ENCODE measurements at places on chromosomes 6 and 20.

GRCh38 chr6:131042664-131043063 is 20.4 kb downstream of the EPB41L2 start:
- no peak for DNase-seq

GRCh38 chr20:54502179-54502578 is 26.8 kb downstream of the DOK5 start:
- no peak for DNase-seq

- peak; percentile 5 for DNase-seq
These were observed 11.5 kb upstream of the PDYN start for GRCh38 chr20:2005359-2005758.

DNA sequence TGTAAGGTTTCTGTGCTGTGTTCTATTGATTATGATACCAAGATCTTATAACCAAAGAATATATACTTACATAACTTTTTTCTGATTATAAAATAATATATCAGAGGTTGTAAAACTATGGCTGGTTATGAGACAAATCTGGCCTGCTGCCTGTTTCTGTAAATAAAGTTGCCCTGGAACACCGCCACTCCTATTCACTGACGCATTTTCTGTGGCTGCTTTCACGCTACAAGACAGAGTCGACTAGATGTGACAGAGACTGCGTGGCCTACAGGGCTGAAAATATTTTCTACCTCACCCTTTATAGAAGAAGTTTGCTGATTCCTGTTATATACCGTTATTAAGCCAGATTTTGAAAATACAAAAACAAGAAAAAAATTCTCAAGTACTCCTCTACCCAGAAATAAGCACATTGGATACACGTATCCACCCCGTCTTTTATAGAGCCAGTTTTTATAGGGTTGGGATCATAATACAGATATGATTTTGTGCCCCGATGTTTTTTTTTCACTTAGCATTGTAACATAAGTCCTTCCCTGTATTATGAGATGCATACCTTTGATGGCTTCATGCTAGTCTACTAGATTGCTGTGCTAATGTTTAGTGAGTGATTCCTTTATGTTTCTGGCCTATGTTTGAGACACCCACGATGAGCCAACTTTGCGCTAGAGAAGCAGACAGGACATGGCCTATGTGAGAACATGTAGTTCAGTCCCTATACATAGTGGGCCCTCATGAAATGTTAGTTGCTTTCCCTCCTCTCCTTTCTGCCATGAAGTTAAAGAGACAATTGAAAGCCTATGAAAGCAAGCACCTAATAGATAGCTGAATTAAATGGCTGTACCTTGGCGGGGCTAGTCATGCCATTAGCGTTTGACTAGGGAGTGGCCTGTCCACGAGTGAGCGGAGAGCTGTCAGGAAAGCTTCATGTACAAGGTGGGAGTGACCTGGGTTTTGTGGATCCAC is 98.1 kb upstream of the KCNK16 start:
- DNase-seq, result no peak

DNA sequence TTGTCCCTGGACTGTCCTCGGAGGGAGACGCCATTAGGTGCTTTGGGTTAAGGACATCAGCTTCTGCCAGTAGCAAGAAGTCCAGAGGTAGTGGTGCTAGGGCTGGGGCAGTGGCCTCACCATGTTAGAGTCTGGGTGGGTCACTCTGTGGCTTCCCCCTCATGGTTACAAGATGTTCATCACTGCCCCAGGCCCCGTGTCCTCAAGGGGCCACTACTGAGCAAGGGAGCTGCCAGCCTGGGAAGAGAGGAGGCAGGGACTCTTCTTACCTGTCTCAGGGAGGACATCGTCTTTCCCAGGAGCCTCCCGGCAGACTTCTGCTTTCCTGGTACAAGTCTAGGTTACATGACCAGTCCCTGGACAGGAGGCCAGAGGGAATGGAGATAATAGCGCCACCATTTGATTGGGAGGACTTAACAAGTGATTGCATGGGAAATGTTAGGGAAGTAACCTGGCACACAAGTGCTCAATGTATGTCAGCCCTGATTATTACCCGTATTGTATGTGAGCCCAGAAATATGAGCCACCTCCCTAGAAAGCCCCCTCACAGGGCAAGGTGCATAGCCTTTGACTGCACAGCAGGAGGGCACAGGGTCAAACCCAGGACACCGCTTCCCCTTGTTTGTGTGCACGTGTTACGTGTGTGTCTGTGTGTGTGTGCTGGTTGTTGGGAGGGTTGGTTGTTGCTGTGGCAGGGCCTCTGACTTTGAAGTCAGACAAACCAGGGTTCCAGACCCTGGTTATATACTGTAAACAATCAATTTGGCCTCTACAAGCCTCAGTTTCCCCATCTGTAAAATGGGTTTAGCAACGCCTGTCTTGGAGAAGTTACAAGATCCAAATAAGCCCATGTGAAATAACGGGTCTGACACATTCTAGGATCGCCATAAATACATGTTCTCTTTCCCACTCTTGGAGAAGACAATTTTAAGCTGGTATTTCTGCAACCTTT is 30.0 kb downstream of the SIRPA start:
- DNase-seq, result no peak

DNA sequence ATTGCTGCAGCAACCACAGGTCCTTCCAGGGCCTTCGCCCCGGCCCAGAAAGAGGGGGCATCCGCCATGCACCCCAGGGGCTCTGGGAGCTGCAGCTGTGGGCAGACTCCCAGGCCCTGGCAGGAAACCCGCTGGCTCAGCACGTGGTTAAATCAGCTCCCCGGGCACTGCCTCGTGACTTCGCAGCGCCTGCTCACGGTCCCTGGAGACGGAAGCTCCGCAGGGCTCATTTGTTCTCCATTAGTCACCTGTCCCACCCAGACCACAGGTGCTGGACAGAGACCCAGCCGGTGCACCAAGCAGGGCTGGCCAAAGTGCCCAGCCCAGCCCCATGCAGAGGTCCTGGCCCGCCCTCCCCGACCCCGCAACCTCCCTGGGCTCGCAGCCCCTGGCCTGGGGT is 14.7 kb downstream of the KCNQ2 start:
- DNase-seq, result peak; percentile 79

DNA sequence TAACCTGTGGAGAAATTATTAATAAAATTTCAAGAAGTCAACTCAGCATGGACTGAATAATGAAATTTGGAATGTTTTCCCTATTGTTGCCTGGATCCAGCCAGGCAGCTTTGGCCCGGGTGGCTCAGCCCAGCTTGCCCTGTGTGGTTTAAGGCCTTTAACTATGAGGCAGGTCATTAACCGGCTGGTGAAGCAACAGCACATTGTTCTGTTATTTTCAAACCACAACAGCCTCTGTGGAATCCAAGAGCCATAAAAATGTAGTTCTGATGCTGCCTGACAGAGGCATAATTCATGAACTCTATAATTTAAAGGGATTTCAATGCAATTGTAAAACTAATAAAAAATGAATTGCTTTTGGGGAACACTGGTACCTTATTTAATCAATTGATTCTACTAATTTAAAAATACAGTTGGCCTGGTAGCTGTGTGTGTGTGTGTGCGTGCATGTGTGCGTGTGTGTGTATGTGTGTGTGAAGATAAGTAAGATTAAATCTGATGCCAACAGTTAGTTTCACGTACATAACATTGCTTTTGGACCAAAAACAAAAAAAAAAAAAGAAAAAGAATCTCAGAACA is 117.7 kb downstream of the RPS12 start:
- DNase-seq, result peak; percentile 82

- no peak for DNase-seq
These were observed 698 bp upstream of the SH3BGRL2 start for GRCh38 chr6:79630380-79630882.

Data from LHCN-M2 (cell line).